Fibroblast of skin of right biceps (primary cell): ENCODE measurements at places on chromosomes 12 and 14.

- no peak for DNase-seq
Observed at GRCh38 chr12:81377771-81378170, 299.9 kb downstream of the ACSS3 start.

DNA sequence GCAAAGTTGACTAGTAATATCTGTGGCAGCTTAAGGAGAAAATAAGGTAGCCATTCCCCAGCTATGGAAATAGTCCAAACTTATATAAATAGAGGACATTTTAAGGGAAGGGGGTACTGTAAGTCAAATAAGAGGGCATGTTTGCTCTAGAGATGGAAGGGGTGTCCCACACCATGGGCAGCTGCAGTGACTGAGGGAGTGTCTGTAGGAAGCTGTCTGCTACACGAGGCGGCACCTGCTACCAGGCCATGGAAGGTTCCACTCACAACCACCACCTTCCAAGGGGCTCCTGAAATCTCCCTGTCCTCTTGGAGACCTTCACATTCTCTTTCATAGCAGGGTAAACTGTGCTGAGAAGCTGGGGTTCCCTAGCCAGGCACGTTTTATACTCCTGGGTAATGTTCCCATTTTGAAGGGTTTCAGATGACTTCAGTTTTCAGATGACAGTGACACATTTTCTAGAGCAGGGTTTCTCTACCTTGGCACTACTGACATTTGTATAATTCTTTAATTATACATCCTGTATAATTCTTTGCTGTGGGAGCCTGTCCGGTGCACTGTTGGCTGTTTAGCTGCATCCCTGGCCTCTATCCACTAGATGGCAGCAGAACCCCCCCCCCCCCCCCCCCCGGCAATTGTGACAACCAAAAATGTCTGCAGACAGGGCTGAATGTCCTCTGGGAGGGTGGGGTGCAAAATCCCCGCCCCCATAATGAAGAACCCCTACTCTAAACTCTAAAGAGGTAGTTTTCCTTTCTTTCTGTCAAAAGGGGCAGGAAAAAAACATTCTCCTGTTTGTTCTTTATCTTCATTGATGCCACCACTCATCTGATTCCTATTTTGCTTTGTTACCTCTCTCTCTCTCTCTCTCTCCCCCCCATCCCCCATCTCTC lies 11.6 kb upstream of the SMCO2 start:
- DNase-seq = peak; percentile 23

GRCh38 chr12:6939191-6939540 lies 4.5 kb upstream of the RNU7-1 start:
- DNase-seq = no peak

DNA sequence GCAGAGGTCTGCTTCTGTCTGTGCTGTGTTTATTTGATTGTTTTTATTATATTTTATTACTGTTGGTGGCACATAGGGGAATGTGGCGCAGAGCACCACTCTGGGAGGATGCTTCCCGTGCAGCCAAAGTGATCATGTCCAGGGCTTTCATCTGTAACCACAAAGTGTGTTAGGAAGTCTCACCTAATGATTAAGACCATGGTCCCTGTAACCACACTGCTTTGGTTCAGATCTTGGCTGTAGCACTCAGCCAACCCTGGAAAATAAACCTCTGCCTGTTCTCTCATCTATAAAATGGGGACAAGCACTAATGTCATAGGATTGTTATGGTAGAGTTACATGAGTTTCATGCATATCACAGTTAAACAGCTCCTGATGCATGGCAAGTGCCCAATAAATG lies 1.9 kb downstream of the RESF1 start:
- DNase-seq = no peak

- no peak for DNase-seq
Observed at GRCh38 chr12:40034712-40035111, 71.2 kb downstream of the SLC2A13 start.

- DNase-seq = no peak
Observed at GRCh38 chr14:104076743-104077142, 8.8 kb upstream of the ASPG start.

GRCh38 chr12:50955288-50955687 lies 2.9 kb downstream of the HIGD1C start:
- DNase-seq = no peak

- no peak for DNase-seq
Observed at GRCh38 chr12:52591521-52591920, 9.7 kb downstream of the KRT72 start.

DNA sequence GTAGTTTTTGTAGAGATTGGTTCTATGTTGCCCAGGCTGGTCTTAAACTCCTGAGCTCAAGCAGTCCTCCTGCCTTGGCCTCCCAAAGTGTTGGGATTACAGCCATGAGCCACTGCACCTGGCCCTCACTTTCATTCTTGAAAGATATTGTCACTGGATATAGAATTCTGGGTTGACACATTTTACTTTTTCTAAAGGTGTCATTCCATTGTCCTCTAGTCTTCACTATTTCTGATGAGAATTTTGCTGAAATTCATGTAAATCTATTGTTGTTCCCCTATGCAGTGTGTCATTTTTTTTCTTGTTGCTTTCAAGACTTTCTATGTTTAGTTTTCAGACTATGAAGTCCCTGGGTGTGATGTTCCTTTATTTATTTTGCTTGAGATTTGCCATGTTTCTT lies 29.2 kb downstream of the ACADS start:
- no peak for DNase-seq

- peak; percentile 16 for DNase-seq
Observed at GRCh38 chr12:45051572-45052125, 750 bp upstream of the DBX2 start.

DNA sequence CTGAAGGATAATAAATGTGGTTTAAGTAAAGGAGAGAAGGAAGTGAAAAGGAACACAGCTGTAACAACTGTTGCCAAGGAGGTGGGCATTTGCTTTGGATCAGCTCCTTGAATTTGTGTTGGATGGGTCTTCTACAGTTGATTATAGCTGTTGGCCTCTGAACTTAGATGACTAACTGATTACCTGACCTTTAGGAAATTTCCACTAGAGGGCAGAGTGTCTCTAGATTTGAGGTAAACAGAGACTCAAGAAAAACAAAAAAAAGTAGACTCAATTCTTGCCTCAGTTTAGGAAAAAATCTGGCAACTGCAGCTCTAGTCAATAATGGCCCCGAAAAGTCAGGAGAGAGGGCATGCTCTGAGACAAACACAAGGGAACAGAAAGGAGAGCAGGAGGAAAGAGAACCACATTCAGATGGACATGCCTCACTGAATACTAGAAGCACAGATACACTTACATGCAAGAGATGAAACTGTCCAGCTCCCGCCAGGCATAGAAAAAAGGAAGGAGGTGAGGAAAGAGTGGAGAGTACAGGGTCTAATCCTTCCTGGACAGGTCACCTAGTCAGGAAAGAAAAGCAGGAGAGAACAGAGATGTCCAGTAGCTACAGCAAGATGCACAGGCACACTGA lies 20.6 kb downstream of the COX14 start:
- peak; percentile 56 for DNase-seq

DNA sequence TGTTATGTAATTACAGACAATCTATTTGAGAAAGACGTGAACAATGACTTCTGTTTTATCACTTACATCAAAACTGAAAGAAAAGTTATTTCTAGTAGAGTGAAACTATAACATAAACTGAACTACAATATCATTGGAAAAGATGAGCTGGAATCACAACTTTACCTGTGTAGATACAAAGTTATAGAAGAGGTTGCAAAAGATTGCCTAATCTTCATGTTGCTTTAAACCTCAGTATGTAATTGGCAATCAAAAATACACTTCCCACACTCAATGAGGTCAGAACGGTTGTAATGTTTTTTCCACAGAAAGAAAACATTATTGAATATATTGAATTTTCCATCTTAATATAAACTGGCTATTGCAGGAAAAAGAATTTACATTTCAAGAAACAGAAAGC lies 37.7 kb upstream of the GXYLT1 start:
- DNase-seq = no peak

DNA sequence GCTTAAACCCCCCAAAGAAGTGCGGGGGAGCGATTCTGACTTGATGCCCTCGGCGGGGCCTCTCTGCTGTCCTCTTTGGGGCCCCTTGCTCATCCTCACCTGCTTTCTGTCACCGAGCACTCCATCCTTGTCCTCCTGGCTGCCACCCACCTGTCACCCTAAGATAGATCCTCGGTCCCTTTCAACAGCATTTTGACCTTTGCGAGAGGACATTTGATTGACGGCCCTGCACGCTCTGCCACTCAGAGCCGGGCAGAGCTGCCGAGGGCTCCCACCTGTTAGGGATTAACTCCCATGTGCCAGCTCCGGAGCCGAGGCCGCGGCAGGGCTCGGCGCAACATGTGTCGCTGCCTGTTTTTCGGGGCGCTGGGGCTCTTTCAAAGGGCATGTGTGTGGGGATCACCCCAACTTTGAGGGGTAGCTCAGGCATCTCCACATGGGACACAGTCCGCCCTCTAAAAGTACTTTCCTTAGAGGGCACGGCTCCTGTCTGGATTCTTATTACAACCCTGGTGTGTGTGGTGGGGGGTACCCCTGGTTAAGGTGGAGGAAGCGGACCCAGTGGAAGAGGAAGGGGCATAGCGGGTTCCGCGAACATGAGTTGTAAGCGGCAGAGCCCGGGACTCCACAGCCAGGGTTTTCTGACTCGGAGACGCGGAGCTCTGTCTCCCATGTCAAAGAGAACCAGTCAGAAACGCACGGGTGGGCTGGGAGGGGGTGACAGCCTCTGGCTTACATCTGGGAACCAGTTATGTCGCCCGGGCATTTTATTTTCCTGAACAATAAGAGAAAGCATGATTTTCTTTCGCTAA lies 811 bp upstream of the MEG3 start:
- DNase-seq = no peak

DNA sequence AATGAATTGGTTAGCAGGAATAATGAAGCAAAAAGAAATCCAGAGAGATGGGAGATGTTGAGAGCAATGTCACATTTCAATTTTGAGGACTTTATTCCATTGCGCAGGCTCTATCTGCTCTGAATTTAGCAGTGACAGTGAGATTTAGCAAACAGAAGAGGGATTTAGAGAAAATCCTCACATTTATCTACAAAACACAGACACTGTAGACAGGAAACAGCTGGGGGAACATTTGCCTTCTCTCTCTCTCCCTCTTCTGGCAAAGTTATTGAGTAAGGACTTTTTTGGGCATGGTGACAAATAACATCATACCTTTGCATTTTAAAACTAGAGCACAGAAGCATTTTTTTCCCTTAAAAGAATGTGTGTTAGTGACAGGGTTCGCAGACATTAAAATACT lies at the start of gene IGF1:
Gene IGF1, minus strand, starts transcription at position 158 of the 400 bp plus-strand sequence. CDS start 182 bp downstream, outside the sequence.
- DNase-seq = peak; percentile 54

DNA sequence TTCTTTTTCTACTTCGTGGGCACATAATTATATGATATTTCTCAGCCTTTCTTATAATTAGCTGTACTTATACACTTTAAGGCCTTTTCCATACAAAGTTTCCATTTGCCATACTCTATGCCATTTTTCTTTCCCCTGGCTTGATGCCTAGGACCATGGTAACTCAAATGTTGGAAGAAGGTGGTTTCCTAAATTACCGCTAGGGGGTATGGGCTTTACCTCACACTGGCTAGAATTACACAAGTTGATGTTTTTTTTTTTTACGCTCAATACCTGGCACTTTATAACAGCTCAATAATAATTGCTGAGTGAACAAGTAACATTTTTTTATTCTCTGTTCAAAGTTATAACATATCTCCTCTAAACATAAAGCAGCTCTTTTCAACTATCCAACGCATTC lies 306.8 kb upstream of the LRFN5 start:
- DNase-seq = no peak

DNA sequence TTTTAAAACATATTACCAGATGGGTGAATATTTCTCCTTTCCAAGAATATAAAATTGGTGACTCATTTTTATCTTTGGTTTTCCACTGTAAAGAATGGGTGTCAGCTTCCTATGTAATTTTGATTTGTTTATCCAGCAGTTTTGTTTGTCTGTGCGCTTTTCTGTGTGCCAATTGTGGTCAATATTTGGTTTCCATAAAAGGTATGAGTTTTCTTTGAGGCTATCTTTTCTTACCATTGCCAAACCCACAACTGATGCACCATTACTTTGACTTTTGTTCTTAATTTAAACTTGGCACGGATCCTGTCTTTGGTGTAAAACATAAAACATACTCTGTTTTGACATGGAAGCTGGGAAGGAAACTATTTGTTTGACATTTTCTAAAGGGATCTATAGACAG lies 78.8 kb upstream of the NAV3 start:
- peak; percentile 72 for DNase-seq

GRCh38 chr12:52252728-52253343 lies 19.8 kb downstream of the KRT7 start:
- DNase-seq = no peak

DNA sequence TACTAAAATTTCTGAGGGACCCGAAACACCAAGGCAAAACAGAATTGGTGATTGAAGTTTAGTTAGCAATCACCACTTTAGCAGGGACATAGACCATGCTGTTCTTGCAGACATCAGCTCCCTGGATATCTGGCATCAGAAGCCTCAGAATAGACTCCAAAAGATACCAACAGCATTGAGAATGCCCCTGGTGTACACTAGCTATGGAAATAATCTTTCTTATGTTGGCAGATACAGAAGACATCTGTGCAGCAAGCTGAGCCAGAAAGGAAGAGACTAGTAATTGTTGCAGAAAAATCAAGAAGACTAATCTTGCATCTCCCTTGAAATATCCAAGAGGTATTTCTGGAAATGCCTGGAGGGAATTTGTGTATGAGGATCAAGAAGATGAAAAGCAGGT lies 521.6 kb downstream of the TRHDE start:
- DNase-seq = no peak

- DNase-seq = no peak
Observed at GRCh38 chr12:108856170-108856427, 1.3 kb downstream of the SSH1 start.

- peak; percentile 45 for DNase-seq
Observed at GRCh38 chr12:56020423-56021184, at the start of gene IKZF4. TSS of gene IKZF4 (plus strand) at chr12:56021043. CDS start at chr12:56021494, 451 bp downstream.

DNA sequence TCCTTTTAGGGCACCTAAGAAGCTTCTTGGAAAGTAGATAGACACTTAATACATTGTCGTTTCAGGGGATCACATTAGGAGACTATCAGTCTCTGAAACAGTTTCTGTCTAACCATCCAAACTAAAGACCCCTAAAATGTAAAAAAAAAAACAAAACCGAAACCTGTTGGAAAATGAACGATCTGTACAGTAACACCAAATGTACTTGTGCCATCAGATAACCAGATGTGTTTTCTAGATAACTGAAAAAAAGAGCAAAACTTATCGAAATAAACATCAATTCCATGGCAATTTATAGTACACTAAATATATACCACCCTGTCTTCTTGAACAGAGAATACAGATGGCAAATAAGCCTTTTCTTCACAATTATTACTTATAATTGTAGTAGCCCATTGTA lies 2.1 kb downstream of the LDHB start:
- no peak for DNase-seq

DNA sequence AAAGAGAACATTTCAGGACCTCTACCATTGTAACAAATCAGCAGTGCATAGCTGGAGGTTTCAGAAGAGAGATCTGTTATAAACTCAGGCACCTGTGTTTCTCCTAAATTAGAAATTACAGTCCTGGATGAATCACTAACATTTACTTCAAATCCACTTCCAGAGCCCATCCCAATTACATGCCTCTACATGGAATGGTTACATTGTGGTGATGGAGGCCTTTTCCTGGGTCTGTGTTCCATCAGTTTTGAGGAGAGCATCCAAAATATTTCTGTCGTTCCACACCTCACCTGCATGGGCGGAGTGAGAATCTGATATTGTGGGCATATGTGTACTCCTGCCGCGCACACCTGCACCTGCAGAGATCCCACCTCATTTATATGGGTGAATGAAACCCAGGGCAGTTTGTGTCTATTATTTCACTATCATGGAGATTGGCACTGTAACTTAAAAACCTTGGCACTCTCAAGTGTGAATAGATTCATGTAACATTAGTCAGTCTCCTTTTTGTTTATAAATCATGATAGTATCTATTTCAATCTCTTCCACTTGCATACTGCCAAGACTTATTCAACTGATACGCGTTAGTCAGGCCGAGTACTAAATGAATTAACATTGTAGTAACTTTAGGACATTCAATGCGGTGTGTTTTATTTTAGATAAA lies 215.1 kb upstream of the FAR2 start:
- no peak for DNase-seq
